Activated naive CD4-positive, alpha-beta T cell treated with anti-CD3 and anti-CD28 coated beads for 36 hours (primary cell): ENCODE measurements at places on chromosomes 1 and 21.

GRCh38 chr21:41187537-41188025 is 19.6 kb downstream of the BACE2 start:
- no peak for DNase-seq

DNA sequence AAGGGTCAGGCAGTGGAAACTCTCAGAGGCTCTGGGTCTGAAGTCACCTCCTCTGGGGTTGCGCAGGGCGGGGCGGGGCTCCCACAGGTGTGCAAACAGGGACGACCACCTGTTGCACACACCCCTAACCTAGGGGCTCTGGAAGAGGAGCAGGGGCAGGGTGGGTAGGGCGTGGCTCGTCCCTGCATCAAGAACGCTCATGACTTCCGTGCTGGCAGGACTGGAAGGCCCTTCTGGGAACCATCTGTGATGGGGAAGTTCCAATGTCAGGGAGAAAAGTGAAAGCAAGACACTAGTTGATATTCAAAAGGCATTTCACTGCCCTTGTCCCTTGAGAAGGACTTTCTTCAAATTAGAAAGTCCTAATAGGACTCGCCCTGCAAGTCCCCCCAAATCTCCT is 22.1 kb upstream of the CLSTN1 start:
- DNase-seq: no peak

- no peak for DNase-seq
Observed at GRCh38 chr1:117824616-117825015, 104.8 kb downstream of the GDAP2 start.

DNA sequence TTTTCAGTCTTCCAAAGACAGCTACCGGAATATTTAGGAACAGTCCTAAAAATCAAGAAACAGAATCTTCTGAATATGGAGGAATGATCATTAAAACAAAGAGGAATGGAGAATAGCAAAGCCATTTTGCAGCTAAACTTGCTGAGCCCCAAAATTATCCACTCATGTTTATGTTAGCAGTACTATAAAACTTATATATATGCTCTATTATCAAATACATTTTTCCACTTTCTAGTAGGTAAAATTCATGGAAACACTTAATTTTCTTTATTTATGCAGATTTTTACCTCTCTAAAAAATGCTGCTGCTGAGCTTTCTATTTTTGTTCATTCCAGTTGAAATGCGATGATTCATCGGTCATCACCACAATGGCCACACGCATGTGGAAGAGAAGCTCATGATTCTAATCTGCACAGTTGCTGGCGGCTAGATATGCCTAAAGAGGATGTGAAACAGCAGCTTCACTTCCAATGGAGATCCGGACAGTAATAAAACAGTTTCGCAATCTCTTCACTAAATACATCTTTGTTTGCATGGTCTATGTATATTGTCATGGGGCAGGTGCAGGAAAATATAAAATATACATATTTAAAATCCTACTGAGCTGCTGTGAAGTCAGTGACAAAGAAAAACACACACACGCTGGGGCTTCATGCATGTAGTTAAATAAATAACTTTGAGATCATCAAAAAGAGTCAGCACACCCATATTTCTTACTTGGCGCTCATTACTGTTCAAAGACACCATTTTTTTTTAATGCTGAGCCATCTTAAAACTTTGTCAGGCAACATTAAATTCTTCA is 292.2 kb downstream of the SMYD3 start:
- DNase-seq: peak; percentile 8

GRCh38 chr1:8571200-8571984 is 246.0 kb downstream of the RERE start:
- no peak for DNase-seq

- peak; percentile 37 for DNase-seq
Observed at GRCh38 chr1:14516974-14517840, 81.3 kb upstream of the KAZN start.

GRCh38 chr1:74422421-74423292 is 89.8 kb downstream of the LRRC53 start:
- no peak for DNase-seq

- DNase-seq: no peak
Observed at GRCh38 chr1:153375511-153375910, at the start of gene S100A12. S100A12 (minus strand) TSS chr1:153375621; CDS start chr1:153374592, 1,029 bp downstream.

GRCh38 chr21:46537026-46537425 is 67.9 kb downstream of the S100B start:
- no peak for DNase-seq

DNA sequence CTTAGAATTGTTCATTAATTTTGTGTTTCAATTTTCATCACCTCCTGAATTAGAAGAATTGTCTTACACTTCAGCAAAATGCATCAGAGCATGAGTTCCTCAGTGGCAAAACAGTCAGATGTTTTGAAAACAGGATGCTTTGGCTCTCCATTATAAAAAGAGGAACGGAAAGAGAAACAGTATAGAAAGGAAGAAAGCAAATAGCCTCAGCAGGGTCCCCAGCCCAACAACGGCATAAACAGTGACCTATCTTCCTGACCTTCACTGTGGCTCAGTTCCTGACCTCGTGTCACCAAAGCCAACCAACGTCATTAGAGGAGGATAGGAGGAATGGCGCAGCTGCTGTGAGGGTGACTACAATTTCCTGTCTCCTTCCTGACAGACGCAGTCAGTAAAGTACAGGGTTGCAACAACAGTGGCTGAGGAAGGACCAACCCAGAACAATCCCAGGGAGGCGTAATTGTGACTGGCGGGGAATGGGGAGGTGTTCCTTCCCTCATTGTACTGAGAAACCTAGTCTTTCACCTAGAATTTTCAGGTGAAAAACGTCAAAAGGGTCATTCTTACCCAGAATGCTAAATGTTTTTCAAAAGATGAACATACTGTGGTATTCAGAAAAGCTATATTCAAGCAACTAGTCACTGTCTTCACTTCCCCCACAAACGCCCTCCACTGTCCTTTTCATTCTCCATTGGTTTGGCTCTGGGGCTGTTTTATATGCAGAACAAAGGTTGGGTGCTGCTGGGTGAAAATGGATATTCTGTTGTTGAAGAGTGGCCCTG is 197.9 kb upstream of the SGIP1 start:
- DNase-seq: peak; percentile 89

DNA sequence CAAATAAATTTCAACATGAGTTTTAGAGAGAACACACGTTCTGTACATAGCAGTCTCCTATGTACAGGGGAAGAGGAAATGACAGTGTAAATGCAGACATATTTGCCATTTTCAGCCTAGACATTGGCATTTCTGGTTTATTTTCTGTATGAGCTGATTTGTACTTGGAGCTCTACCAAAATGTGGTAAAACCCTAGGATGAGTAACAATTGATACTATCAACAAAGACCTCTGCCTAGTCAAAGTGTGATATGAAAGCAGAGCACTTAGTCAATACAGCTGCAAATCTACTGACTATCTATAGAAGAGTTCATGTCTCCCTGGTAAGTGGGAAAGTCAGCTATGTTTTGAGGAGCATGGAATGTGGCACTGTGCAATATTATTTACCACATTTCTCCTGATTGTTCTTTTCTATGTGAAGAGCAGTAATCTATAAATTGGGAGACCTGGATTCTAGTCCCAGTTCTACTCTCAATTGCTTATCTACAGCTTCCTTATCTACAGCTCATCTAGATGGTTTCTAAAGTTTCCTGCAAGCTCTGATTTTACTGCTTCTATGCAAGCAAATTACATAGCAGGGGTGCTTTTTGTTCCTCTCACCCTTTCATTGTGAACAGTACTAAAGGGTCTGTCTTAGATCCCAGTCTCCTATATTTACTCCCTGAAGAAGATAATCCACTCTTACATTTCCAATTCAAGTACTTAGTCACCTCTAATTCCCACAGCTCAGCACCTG is 334.2 kb downstream of the NTNG1 start:
- no peak for DNase-seq

GRCh38 chr1:229022595-229023333 is 248.1 kb upstream of the RAB4A start:
- DNase-seq: no peak

GRCh38 chr1:167601442-167602383 is 28.3 kb upstream of the RCSD1 start:
- peak; percentile 40 for DNase-seq

GRCh38 chr21:31537872-31538576 is 121.5 kb upstream of the SOD1 start:
- peak; percentile 51 for DNase-seq
